ENCODE measurements at places on chromosomes 6 and 20. TPM values are rescaled to one million over a fixed set of nuclear protein-coding genes. Genes with fewer than 3 reads are reported as not detected.
A peak's percentile ranks its signal among the peaks of the same experiment; 100 is the strongest.

DNA sequence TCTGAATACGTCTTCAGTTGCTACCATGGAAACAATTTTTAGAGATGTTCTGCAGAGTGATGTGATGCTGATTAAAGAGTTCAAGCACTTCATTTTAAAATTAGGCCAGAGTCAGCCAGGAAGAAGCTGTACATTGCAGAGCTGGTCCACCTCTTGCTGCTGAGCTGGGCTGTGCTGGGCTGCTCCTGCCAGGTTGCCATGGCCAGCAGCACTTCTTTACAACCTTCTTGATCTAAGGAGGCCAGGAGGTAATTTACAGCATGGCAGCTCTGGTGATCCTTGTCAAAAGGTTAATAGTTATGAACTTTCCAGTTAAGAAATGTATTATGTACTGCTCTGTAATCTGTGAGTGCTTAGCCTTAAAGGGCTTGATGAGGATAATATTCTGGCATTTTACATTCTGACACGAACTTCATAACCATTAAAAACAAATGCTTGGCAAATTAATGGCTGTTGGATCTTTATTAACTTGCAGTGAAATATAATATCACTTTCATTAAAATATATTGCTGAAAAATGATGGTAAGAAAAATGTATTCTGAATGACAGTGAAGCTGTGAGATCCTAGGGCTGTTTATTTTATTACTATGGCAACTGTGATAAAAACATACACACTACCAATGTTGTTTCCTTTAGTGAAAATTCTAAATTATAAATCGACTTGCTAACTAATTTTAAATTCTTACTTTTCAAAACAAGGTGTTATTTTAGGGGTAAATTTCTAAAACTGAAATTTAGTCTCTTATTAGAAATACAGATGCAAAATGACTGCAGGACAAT is 259.7 kb downstream of the RFPL4B start:
- DNase-seq = peak; percentile 73

- no peak for DNase-seq
Measured at GRCh38 chr6:121595646-121596045, 160.2 kb downstream of the GJA1 start.

Gene GNAS-AS1
- polyA plus RNA-seq = 4.1 TPM

- no peak for DNase-seq
Measured at GRCh38 chr20:46255440-46256104, 52.7 kb downstream of the CDH22 start.

Gene ULBP2
- polyA plus RNA-seq = 0.28 TPM

- DNase-seq = no peak
Measured at GRCh38 chr20:64250027-64250426, 5.5 kb upstream of the PCMTD2 start.

Gene DCDC2
- 0.14 TPM for polyA plus RNA-seq

Gene MEP1A
- not detected for polyA plus RNA-seq

Gene TFEB
- polyA plus RNA-seq = 6.5 TPM

Gene ANGPT4
- 0.03 TPM for polyA plus RNA-seq

DNA sequence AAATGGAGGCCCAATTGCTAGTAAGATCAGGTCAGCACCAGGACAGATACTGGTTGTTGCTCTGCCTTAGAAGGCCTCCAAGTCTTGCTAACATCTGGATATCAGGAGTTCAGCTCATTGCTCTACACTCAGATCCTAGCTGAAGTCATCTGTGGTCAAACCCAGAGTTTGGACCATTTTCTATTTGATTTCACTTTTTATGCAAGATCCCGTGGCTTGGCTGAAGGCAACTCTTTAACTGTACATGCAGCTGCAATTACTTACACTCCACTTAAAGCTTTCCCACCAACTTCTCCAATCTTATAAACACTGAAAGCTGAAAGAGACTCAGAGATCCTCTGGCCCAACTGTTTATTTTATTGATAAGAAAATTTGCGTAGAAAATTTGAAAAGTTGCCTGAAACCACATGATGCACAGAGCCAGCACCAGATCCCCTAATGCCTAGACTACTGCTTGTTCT is 2.7 kb downstream of the SLC17A2 start:
- peak; percentile 12 for DNase-seq

DNA sequence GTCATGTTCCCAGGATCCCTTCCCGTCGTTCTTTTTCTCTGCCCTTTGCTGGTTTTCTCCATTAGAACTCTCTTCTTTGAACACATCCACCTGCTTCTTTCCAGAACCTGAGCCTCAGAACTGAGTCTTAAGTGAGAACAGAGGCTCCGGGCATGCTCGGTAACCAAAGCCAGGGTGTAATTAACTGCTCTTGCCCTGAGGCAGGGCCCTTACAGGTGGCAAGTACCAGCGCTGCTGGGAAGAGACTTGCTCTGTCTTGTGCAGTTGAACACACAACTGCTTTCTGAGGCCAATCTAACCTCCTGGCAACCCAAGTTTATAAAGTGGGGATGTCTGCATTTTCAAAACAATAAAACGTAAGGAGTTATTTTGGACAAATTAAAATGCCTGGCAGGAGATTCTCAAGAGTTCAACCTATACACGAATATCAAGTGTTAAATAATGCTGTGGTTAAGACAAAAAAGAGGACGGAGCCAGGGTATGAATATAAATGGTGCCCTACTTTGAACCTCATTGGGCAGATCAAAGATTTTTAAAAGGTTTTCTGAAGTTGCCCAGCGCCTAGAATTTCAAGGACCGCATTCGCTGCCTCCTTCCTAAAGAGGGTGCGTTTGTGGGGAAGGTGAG is 12.4 kb upstream of the DEK start:
- no peak for DNase-seq

Gene GMEB2
- 5.3 TPM for polyA plus RNA-seq

GRCh38 chr20:23356203-23356602 is 5.6 kb downstream of the NXT1 start:
- DNase-seq = no peak

Gene ANKEF1
- 1.8 TPM for polyA plus RNA-seq

GRCh38 chr6:111973118-111973761 is 80.7 kb upstream of the CCN6 start:
- peak; percentile 93 for DNase-seq

Measured in muscle of back (tissue), 13 donors.